CD4-positive, alpha-beta T cell treated with Interleukin-17A for 4 hours (primary cell): ENCODE measurements at places on chromosomes 3 and 15.

GRCh38 chr3:67654844-67655177, 399 bp upstream of the SUCLG2 start:
- DNase-seq = no peak

DNA sequence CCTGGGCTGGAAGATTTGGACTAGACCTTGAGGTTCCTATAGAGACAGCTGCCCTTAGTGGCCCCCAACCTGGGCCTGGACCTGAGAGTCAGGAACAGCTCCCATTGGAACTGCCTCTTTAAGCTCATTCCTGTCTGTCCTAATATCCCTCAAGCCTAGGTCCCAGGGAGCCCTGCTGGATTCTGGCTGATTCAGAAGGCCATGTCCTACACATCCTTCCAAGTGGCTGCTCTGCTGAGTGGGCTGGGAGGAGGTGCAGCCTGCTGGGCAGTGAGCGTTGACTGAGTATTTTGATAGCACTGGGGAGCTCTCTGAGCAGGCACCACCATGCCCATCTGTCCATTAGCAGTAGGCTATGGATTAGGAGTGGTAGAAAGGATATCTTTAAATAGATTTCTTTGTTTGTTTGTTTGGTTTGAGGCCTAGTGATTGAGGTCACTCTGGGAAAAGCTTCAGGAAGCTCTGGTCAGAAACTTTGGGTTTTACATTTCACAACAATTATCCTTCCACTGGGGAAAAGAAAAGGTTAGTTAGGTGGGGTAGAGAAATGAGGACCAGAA, 54.6 kb upstream of the ATOSA start:
- DNase-seq = no peak

DNA sequence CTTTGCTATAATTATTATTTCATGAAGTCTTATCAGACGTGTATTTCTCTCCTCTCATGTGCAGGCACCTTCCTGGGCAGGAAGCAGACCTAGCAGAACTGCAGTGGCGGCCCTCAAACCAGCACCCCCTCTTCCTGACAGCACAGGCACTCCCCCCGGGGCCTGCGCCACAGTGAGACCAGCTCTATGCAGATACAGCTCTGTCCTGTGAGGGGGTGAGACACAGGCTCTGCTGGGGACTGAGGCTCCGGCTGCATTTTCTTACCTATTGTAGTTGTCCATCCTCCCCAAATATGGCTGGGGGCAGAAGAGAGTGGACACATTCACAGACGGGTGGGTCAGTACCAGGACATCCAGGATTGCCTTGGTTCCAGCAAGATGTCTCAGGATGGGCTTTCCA, 5.0 kb downstream of the CISH start:
- DNase-seq = peak; percentile 68

- DNase-seq = no peak
Measured at GRCh38 chr3:156010829-156011228, 109.5 kb upstream of the KCNAB1 start.

DNA sequence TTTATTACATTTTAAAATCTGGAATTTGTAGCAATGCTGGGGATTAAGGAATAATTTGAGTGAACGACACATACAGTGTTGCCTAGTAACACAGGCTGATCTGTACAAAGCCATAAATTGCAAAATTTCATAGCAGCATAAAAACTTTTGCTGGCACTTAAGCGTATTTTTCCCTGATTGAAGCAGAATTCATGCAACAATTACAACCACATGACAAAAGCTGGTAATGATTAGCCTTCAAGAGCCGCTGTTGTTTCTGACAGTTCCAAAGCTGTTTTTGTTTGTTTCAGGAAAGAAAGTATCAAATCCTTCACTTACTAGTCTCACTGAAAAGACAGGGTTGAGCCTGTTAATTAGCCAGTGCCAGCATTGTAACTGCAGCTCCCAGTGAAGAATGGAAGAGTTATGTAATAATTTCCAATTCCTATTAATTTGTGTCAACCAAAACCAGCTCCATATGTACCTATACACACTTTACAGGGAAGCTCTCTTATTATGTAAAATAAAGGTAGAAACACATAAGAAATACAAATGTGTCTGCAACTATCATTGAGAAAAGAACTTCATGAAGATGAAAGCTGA, 60.7 kb downstream of the AGTR1 start:
- DNase-seq = no peak

- DNase-seq = no peak
Measured at GRCh38 chr3:130378677-130379191, 33.3 kb downstream of the COL6A5 start.

DNA sequence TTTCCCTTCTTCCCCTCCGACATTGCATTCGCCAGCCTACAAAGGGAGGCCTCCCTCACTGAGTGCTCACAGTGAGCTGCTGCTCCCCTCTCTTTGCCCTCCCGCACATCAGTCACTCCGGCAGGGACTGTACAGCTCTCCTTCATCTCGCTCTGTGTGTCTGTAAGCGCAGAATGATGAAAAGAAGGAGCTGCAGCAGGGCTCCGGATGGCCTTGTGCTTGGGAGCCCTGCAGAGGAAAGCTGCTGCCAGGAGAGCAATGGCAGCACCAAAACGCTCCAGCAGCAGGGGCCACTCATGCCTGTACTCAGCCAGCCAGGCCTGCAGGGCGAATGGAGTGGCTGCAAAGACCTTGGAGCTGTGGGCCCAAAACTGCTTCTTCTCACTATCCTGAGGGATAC, 107.0 kb upstream of the NSMCE3 start:
- no peak for DNase-seq

GRCh38 chr15:53869044-53869805, 109.0 kb upstream of the UNC13C start:
- no peak for DNase-seq

DNA sequence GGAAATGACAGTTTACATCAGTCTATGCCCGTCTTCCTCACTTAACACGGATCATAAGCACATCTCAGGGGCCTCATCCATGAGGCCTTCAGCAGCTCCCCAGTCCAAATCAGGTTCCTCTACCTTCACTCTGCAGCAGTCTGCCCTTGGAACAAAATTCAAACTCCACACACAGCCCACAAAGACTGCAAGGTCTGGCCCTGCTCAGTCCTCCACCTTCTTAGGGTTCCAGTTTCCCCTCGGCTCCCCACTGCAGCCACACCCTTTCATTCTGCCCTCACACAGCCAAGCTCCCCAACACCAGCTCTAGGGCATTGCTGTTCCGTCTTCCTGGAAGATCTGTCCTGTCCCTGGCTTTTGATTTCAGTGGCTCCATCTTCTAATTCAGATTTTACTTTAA, 95.2 kb upstream of the IQSEC1 start:
- DNase-seq = no peak

DNA sequence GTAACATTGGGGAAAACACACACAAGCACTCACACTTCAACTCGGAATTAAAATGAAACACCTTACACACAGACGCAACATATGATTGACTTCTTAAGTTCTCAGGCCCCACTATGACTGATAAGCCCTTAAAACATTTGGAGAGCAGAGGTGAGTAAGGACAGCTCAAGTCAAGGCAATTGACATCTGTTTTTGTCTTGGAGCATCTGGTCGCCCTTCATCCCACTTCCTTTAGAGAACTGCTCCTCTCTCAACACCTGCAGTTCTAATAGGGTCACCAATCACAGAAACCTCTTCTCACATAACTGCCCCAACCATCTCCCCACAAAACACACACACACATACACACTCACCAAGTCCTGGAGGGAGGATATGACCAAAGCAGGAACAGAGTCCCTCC, 43.4 kb downstream of the ERC2 start:
- no peak for DNase-seq

DNA sequence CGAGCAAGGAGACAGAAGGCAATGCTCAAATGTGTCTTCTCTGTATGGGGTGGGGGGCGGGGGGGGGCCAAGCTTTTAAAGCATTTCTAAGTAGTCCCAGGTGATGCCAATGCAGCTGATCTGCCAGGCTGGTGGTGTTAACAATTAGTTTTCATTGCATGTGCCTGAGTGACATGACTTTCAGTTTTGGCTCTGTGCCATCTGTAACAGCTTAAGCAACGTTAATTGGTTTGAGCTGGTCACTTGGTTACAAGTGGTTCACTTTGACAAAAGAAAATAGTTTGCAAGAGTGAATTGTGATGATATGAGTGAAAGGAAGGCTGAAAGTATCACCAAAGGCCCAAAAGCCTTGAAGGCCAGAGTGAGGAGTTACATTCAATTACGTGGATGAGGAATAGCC, 26.4 kb upstream of the LRIG1 start:
- DNase-seq = no peak

- DNase-seq = no peak
Measured at GRCh38 chr15:58383876-58384275, 47.9 kb upstream of the LIPC start.

- no peak for DNase-seq
Measured at GRCh38 chr3:179769411-179770247, 116.8 kb downstream of the USP13 start.

DNA sequence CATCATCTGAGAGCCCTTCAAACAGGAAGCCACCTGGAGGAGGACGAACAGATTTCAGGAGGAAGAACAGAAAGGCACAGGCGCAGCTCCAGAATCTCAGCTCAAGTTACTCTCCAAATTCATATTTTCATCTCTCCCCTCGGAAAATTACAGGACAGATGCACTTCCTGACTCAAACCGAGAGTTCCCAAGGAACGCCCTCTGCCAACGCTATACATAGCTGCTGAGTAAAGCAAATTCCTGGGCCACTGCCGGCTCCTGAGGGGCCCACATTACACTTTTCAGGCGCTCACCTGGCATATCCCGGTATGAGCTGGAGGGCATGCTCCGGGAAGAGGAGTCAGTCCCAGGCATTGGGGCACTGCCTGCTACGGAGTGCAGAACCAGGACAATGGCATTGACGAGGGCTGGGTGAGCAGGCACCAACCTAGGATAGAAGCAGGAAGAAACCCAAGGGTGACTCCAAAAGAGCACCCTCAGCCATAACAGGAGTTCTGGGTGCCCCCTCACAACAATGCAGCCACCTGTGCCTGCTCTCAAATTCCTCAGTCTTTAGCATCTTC, 11.2 kb downstream of the UBL7 start:
- DNase-seq = no peak

- DNase-seq = no peak
Measured at GRCh38 chr3:184654375-184654774, 57.5 kb downstream of the MAGEF1 start.

DNA sequence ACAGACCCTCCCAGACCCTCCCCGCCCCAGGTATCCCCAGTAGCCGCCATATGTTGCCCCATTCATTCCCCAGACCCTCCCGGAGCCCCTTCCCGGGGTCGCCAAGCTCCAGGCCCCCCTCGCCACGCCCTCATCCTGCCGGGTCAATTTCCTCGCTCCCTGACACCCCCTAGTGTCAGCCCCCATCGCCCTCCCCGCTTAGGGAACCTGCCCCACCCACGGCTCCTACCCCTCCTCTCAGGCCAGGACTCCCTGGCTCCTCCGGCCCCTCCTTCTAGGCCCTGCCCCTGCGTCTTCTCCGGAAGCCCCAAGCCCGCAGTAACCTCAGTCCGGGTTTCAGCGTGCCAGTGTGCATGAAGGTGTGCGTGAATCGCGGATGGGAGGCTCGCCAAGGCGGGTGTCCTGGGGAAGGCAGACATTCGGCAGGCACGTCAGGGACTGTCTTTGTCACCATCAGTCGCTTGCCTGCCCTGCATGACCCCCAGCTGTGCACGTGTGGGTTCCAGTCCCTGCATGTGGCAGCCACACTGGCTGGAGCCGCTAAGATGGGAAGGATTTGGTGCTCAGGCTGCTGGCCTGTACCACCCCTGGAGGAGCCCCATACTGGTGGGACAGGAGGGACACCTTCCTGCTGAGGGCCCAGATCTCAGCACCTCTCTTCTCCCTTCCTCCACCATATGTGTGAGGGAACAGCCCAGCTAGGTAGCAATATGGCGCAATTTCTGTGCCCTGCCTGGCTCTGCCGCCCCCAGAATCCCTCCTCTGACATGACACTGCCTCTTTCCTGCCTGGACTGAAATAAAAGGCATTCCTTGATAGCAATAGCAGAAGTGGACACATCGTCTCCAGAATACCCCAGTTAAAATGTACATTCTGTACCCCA, 693 bp downstream of the DISP2 start:
- DNase-seq = peak; percentile 54

GRCh38 chr15:89074402-89075012, 13.7 kb upstream of the ABHD2 start:
- no peak for DNase-seq

DNA sequence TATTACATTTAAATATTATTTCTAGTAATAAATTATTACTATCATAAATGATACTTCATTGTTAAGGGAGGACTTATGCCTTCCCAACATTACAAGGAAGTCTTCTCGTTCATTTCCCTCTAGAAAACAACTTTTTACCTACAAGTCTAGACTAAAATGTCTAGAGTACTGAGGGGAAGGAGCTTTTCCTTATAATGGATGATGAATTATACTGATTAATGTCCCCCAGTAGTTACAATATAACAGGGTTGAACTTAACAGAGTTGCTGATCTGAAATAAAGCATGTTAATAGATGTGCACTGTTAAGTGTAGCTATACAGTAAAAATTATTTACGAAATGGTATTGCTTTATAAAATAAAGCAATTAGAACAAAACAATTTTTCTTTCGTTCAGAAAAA, 2.7 kb upstream of the MNS1 start:
- no peak for DNase-seq

- DNase-seq = no peak
Measured at GRCh38 chr15:100060276-100060926, 281.4 kb downstream of the ADAMTS17 start.

DNA sequence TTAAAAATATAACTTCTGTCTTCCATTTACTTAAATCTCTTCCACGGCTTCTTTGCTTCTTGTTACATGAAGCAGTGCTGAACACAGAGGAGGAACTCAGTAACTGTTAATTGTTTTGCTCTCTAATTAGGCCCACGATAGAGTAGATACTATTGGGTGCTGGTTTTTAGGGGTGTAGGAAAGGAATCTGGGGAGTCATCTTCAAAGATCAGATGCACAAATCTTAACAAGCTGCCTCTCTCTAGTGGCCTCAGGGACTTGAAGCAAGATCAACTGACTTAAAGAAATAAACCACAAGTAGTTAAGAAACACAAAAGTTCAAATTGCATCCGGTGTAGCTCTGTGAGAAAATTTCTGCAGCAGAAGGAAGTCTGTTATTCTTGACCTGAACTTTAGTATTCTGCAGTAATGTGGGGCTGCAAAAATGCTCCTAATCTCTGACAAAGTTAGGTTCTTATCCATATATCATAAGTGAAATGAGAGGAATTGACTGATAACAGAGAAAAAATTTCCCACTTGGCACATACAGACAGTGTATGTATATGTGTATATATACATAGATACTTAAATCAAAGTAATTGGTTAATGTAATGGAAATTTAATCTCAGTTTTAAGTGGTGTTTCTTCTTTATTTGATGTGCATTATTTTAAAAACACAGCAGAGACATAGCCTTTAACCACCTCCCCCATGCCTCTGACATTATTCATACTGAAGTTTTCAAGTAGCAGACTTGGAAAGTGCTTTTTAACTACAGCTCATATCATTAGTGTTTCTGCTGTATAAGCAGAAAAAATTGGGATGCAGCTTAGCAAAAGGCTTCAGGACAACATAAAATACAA, 51.8 kb downstream of the CHST2 start:
- peak; percentile 40 for DNase-seq
